ENCODE measurements at places on chromosomes 16 and 17. TPM values are rescaled to one million over a fixed set of nuclear protein-coding genes. Genes with fewer than 3 reads are reported as not detected.

GPRC5C gene
- total RNA-seq = 2.9 TPM

DNA sequence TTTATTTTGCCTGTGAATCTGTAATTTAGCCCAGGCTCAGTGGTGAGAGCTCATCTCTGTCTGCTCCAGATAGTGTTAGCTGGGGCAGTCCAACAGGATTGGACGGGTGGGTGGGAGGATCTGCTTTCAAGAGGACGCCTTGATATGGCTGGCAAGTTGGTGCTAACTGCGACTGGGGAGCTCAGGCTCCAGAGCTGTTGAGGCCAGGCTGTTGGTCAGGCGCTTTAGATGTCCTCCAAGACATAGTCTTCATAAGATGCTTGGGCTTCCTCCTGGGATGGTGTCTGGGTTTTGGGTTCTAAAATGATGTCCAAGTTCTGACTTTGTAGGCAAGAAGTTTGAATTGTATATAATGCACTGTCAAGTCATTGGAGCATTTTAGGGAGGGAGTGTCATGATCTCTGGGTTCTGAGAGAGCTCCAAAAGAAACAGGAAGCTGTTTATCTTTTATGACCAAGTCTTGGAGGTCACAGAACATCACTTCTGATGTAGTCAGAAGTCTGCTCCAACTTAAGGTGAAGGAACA lies 12.8 kb upstream of the PCTP start:
- no peak for DNase-seq

NECAB2 gene
- total RNA-seq = 0.29 TPM

CCT6B gene
- total RNA-seq = 5.9 TPM

- DNase-seq = no peak
Observed at GRCh38 chr16:27728691-27729090, 178.7 kb downstream of the KATNIP start.

DNA sequence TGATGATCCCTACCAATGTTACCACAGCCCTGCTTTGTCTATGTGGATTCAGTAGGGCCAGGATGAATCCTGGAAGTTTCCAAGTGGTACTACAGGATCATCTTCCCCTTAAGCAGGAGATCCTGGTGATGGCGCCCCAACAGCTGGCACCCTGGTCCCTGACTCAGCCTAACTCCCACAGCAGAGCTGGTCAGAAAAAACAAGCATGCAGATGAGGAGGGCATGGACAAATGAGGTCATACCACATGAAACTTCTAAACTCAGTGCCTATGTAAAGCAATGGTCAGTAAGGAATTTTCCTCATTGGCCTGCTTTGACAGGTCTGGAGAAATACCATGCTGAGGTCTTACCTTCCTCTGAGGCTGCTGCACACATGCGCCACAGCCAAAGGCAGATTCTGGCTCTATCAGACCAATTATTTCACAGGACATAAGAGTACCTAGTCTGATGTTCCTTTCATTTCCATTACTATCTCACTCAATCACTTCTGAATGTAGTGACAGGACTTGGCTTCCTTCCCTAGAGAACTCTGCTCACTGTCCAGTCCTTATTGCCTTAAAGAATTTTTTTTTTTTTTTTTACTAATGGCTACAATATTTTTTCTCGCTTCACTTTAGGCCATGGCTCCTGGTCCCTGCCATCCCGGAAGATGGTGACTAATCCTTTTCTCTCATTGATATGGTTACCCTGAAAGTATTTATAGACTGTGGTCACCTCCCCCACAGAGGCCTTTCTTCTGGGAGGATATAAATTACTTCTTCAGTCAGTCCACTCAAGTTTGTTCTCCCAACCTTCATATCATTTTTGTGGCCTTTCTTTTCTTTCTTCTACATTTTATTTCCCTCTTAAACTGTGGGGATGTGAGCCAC lies 525.2 kb upstream of the PSMD7 start:
- DNase-seq = no peak

WSCD1 gene
- total RNA-seq = not detected
